Lower lobe of right lung (tissue), 2 donors: ENCODE measurements at places on chromosomes 4 and X. TPM values are rescaled to one million over a fixed set of nuclear protein-coding genes. Genes with fewer than 3 reads are reported as not detected.
A peak's percentile ranks its signal among the peaks of the same experiment; 100 is the strongest.

GLUD2 gene
- total RNA-seq = 1.4 TPM

DNA sequence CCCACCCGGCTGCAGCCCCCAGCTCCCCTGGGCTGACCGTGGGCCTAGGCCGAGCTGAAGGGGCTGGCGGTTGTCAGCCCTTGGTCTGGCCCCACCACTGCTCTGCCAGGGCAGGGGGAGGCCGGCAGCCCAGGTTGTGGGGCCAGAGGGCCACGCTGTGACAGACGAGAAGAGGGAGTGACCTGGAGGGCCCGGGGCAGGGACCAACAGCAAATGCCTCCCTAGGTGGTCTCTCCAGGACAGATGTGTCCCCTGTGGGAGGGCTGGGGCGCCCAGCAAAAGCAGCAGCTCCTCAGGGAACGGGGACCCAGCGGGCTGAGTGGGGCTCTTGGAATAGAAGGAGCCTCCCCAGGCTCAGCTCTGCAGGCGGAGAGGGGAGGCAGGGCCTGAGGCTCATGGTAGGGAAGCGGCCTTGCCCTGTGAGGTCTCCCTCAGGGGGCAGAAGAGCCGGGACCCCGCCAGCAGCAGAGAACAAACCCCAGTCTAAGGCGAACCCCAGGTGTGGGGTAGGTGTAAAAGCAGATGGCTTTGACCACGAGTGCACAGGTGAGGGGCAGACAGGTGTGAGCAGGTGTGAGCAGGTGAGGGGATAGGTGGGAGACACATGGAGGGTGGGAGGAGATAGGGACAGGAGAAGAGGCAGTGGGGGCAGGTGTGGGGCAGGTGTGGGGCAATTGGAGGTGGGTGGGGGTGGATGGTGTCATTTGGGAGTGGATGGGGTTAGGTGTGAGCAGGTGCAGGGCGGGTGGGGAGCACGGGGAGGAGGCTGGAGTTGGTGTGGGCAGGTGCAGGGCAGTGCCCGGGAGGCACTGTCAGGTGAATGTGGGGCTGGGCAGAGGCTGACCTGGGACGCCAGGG is 34.1 kb upstream of the SPON2 start:
- no peak overlapping the region for H3K4me3 ChIP-seq
- no peak overlapping the region for H3K27ac ChIP-seq
- no peaks in the 10 kb centered on the region for H3K27me3 ChIP-seq
- peak; percentile 35 for DNase-seq
- peaks cover 10% of the 10 kb centered on the region for H3K36me3 ChIP-seq

GRCh38 chr4:89300499-89300898 is 7.1 kb downstream of the GPRIN3 start:
- no peak overlapping the region for H3K27ac ChIP-seq
- H3K36me3 ChIP-seq = no peaks in the 10 kb centered on the region
- H3K4me3 ChIP-seq = no peak overlapping the region

DNA sequence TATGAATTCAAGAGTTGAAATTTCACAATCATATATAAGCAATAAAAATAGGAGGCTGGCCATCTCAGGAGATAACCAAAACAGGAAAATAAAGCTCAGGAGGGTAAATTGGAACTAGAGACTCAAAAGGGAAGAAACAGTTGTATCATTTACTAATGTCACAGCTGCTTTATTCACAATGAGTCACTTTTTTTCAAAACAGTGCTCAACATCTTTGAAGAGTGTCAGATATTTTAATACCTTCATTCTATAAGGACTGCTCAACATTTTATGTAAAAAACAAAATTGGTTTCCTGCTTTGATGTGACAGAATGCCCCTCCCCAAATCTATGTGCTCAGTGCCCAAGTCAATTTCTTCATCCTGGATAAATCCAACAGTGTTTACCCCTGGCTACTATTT is 97.7 kb downstream of the DDX60 start:
- H3K27me3 ChIP-seq = no peaks in the 10 kb centered on the region
- DNase-seq = no peak
- no peaks in the 10 kb centered on the region for H3K4me1 ChIP-seq
- H3K27ac ChIP-seq = no peak overlapping the region
- H3K36me3 ChIP-seq = peaks cover 53% of the 10 kb centered on the region
